ENCODE measurements at places on chromosomes 11 and 22.

GRCh38 chr11:65362320-65362931 is 7.9 kb downstream of the TIGD3 start:
- no peak for DNase-seq

GRCh38 chr11:23797624-23798419 is 699.0 kb upstream of the LUZP2 start:
- DNase-seq, result no peak

- no peak for DNase-seq
Measured at GRCh38 chr11:126257764-126258163, 10.9 kb downstream of the SRPRA start.

DNA sequence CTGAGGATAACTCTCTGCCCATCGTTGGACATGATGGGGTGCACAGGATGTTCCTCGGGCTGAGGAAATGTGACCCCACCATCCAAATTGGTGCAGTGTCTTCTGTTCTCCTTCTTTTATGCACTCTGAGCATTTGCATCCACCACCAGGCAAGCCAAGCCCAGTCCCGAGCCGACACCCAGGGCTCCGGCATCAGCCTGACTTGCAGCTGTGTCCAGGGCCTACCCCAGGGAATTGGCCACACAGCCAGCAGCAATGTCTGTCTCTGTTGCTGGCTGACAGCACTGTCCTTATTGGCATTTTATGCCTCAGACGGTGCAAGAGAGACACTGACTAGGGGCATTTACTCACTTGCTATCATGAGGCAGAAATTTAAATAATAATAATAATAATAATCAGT is 25.4 kb upstream of the CPT1A start:
- no peak for DNase-seq

GRCh38 chr11:60159868-60160267 is 23.0 kb downstream of the MS4A6A start:
- DNase-seq, result no peak

DNA sequence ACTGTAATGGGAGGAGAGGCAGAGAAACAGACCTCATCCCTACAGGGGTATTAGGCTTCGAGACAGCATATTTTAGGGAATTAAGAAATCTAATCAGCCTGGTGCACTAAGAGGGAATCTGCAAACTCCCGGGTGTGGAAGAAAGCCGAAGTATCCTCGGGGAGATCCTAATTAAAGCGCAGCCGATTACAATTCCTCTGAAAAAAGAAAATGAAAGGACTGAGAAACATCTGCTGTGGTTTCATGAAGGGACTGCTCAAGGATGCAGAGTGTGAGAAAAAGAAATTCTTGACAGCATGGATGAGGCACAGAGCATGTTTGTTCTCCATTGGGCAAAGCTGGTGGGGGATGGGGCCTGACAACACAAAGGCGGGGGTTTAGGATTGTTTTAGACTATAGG is 290.0 kb upstream of the LARGE1 start:
- DNase-seq, result no peak

- DNase-seq, result no peak
Measured at GRCh38 chr11:72067266-72067665, 13.1 kb downstream of the NUMA1 start.

DNA sequence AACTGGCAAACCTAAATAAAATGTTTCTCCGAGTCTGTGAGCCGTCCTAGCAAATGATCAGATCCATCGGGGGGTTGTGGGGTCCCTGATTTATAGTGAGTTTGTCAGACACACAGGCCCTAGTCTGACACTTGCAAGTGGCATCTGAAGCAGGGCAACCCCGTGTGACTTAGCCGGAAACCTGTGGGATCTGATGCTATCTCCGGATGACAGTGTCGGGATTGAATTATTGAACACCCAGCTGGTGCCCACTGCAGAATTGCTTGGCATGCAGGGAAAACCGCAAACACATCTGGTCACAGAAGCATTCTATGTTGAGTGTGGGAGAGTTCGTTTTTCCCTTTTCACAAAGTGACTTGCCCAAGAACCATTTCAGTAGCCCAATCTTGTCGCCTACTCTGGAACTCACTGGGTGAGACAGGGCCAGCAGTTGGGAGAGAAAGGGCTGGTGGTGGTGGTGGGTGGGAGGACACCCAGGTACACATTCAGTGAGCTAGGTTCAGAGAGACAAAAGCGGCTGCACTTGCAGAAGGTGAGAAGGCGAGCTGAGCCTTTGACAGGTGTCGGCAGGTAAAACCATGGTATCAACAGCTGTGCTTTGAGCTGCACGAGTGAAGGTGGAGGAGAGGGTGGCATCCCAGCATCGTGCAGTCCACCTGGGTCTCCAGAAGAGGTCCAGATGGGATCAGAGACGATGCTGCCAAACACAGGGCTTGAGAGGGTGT is 33.7 kb upstream of the B3GAT1 start:
- no peak for DNase-seq

DNA sequence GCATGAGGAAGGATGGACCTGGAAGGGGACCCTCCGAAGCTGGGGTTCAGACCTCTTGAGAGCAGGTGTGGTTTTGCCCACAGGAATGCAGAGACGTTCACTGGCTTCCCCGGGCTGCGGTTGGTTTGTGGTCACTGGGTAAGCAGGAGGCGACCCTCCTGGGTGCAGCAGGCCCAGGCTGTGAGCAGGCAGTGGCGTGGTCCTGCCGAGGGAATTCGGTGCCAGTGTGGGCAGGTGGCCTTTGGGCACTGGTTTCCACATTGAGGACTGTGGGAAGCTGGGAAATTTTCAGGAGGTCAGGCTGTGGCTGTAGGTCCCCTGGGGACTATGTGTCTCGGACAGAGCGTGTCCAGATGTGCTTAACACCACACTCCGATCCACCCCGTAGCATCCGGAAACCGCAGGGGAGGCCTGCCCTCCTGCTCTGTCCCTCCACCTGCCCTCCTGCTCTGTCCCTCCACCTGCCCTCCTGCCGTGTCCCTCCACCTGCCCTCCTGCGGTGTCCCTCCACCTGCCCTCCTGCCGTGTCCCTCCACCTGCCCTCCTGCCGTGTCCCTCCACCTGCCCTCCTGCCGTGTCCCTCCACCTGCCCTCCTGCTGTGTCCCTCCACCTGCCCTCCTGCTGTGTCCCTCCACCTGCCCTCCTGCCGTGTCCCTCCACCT is 27.5 kb downstream of the TPCN2 start:
- no peak for DNase-seq

DNA sequence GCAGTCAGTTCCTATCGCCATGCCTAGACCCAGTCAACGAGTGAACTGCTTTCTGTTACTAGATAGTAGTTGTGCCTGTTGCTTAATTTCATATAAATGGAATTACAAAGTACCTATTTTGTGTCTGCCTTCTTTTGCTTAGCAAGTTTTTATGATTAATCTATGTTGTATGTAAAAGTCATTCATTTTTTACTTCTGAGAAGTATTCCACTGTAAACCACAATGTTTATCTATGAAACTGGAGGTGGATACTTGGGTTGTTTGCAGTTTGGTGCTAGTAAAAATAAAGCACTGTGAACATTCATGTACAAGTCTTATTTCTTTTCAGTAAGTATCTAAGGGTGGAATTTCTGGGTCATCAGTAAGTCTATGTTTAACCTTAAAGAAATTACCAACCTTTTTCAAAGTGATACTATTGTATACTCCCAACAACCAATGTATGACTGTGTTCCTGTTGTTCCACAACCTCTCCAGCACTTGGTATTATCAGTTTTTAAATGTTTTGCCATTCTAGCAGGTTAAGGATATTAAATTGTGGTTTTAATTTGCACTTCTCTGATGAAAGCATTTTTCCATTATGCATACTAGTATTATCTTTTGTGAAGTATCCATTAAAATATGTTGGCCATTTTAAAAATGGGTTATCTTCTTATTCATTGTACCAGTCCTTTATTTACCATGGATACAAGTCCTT is 68.2 kb downstream of the DNAJC24 start:
- no peak for DNase-seq

DNA sequence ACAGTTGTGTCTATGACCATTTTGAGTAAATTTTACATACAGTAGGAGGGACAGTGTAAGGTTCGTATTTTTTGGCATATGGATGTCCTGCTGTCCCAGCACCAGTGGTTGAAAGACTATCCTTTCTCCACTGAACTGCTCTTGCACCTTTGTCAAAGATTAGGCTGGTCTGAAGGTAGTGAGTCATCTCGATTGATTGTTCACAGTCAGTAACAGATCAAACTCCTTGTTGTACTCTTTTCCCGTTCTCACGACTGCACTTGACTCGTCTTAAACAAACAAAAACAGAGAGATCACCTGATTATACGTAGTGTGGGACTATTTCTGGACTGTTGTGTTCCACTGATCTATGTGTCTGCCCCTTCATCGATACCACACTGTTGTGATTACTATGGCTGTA is 77.1 kb downstream of the DGCR2 start:
- no peak for DNase-seq

- no peak for DNase-seq
Measured at GRCh38 chr22:33835265-33835664, 85.0 kb downstream of the LARGE1 start.

- DNase-seq, result no peak
Measured at GRCh38 chr22:30744224-30744623, 49.5 kb downstream of the OSBP2 start.

GRCh38 chr11:63248966-63249365 is 5.6 kb upstream of the SLC22A25 start:
- DNase-seq, result no peak

DNA sequence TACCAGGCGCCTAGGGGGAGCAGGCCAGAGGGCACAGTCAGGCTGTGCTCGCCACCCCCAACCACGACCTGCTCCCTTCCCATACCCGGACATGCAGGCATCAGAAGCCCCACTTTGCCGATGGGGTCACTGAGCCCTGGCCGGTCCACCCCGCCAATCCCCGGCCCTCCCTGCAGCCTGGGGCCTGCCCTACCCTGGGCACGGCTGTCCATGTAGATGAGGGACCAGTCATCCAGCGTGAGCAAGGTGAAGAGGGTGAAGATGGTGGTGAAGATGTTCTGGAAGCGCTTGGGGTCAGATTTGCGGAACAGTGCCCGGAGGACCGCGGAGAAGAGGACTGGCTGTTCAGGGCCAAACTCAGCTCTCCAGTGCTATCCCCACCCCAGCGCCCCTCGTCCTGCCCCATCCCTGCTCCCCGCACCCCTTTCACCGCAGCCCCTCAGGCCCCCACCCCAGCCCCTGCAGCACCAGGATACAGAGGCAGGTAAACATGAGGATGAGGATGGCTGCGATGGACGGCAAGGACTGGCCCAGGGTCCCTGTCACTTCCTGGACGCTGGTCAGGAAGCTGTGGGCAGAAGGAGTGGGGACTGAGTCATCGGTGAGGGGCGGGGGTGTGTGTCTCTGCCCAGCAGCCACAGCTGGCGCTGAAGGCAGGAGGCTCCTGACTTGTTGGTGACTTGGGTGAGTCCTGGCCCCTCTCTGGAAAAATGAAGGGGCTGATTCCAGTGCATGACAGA is 5.5 kb downstream of the CATSPER1 start:
- DNase-seq, result no peak

DNA sequence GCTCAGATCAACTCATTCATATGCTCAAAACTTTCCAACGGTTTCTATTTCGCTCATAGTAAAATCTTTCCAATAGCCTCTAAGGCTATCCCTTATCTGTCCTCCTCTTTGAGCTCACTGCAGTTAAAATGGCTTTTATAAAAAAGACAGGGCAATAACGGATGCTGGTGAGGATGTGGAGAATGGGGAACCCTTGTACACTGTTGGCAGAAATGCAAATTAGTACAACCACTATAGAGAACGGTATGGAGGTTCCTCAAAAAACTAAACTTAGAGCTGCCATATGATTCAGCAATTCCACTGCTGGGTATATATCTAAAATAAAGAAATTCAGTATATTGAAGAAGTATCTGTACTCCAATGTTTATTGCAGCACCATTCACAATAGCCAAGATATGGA is 345.6 kb downstream of the DLG2 start:
- no peak for DNase-seq

GRCh38 chr22:46241396-46242007 is 8.6 kb downstream of the CDPF1 start:
- DNase-seq, result no peak

DNA sequence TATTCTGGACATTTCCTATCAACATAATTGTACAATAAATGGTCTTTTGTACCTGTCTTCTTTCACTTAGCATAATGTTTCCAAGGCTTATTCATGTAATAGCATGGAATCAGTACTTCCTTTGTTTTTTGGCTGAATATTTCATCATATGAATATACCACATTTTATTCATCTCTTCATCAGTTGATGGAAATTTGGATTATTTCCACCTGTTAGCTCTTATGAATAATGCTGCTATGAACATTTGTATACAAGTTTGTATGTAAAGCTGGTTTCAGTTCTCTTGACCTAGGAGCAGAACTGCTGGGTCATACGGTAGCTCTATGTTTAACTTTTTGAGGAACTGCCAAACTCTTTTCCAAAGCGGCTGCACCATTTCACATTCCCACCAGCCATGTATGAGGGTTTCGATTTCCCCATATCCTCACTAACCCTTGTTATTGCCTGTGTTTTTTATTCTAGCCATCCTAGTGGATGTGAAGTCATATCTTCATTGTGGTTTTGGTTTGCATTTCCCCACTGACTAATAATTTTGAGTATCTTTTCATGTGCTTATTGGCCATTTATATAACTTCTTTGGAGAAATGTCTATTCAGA is 20.9 kb downstream of the EXT2 start:
- no peak for DNase-seq

GRCh38 chr11:129702410-129703398 is 112.9 kb upstream of the TMEM45B start:
- no peak for DNase-seq

DNA sequence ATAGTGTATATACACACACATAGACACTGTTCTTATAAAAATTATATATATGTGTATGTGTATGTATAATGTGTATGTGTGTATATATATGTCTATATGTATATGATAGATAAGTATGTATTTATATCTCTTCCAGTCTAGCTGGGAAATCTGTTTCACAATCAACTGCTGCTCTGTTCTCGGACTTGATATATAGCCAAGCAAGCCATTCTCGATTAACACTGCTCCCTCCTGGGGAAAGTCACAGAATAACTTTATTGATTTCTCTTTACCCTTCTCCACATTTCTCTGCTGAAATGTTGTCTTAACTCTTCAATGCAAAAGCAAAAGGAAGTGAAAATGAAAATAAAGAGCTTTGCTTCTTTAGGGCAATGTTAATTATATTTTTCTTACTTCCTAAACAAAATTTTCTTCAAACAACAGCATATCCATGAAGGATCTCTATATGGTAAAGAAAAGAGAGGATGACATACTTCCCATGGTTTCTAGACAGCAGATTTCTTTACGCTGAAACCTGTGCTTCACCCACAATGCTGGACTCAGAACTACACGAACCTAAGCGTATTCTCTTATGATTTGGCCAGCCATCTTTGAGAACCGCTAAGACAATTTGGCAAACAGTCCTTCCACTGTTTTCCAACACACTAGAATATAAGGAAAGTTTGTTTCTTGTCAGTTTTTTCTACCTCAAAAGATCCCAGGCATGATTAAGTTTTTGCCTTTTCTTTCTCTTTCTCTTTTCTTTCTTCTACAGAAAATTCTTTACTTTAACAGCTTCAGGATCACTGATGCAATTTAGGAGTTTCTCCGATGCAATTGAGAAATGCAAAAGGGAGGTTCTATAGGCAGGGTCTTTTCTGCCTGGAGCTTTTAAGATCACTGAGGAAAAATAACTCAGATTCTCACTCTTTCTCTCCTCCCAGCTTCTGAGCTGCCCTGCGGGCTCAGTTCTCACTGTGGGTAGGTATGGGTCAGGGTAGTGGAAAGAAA is 1.9 kb downstream of the BLID start:
- DNase-seq, result no peak

Data from activated CD4-positive, alpha-beta T cell treated with anti-CD3 and anti-CD28 coated beads for 1 hour (primary cell).